Right kidney (tissue), 9 donors: ENCODE measurements at places on chromosomes 2 and 18.

- no peak for DNase-seq
These were observed 99.9 kb upstream of the FANCL start for GRCh38 chr2:58341047-58341446.

- no peak for DNase-seq
These were observed 40.4 kb downstream of the KLHL29 start for GRCh38 chr2:23425338-23425871.

DNA sequence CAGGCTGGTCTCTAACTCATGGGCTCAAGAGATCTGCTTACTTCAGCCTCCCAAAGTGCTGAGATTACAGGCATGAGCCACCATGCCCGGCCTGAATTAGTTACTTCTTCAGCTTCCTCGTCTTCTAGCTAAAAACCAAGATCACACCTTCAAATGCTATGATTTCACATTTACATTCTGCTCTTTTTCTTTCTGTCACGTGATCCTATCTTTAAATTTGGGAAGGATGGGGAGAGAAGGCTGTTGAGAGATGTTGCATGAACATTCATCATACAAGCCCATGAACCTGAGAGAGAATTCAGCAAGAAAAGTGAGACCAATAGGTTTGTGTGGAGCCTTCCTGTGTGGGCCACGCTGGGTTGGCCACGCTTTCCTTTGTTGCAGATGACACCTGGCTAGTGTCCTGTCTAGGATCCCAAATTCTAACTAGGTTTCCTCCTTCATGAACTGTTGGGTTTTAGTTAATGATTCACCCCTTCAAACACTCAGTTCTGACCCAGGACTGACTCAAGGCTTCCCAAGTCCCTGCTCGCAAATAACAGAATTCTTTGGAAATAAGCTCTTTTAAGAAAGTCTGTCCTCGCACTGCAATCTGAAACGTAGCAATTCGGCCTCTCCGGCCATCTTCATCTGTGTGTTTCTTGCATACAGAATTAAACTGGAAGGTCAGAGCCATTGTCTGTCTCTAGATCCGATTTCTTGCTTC lies 57.3 kb upstream of the CREB1 start:
- no peak for DNase-seq

- DNase-seq: peak; percentile 41
These were observed 19.8 kb downstream of the MYL12B start for GRCh38 chr18:3281456-3282400.

DNA sequence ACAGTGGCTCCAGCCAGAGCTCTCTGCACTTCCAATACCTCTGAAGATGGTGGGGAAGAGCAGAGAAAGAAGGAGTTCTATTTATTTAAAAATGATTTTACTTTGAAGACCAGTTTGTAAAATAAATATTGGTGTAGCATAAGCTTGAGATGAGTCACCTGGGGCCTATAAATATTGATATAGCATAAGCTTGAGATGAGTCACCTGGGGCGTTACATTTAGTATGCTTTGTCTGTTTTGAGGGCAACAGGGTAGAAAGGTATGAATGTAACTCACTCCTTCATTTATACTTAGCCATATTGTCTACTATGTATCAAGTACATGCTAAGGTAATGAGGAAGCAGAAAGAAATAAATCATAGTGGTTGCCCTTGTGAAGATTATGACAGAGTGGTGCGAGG lies 7.7 kb upstream of the SULT1C4 start:
- no peak for DNase-seq

GRCh38 chr2:182705761-182706160 lies 10.3 kb upstream of the DNAJC10 start:
- DNase-seq: no peak

- no peak for DNase-seq
These were observed 5.5 kb downstream of the CCDC102B start for GRCh38 chr18:68803356-68803755.

- peak; percentile 43 for DNase-seq
These were observed 189.0 kb downstream of the RPIA start for GRCh38 chr2:88880441-88880953.

DNA sequence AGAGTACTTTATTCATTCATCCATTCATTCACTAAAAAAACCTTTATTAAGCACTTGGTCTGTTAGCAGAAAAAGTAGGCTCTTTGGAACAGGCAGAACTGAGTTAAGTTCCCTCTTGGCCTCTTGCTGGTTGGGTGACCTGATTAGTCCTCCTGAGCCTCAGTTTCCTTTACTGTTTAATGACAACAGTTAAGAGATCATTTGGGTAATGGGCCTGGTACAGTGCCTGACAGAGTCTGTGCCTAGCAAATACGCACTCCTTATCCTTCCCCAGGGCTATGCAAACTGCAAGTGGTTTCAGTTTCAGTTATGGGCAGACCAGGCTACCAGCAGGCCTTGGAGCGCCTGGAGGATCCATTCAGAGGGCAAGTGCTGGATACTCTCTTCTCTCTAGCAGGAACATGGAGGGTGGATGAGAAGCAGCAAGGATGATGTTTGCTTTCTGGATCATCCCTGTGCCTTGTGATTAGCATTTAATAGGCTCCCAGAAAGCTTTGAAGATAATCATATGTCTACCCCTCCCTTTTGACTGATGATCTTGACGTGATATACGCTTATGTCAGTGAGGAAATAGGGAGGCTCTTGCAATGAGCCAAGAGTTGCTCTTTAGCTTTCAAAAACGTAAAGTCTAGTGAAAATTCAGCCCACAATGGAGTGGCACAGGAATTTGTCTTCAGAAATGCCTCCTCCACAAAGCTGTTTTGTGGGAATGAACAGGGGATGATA lies 12.4 kb upstream of the TAF1B start:
- DNase-seq: no peak
